ENCODE measurements at places on chromosomes 16 and 17.

- DNase-seq = no peak
These were observed 67.8 kb downstream of the ANKRD11 start for GRCh38 chr16:89422527-89422904.

GRCh38 chr17:1577583-1578013 is 15.0 kb upstream of the PITPNA start:
- no peak for DNase-seq

DNA sequence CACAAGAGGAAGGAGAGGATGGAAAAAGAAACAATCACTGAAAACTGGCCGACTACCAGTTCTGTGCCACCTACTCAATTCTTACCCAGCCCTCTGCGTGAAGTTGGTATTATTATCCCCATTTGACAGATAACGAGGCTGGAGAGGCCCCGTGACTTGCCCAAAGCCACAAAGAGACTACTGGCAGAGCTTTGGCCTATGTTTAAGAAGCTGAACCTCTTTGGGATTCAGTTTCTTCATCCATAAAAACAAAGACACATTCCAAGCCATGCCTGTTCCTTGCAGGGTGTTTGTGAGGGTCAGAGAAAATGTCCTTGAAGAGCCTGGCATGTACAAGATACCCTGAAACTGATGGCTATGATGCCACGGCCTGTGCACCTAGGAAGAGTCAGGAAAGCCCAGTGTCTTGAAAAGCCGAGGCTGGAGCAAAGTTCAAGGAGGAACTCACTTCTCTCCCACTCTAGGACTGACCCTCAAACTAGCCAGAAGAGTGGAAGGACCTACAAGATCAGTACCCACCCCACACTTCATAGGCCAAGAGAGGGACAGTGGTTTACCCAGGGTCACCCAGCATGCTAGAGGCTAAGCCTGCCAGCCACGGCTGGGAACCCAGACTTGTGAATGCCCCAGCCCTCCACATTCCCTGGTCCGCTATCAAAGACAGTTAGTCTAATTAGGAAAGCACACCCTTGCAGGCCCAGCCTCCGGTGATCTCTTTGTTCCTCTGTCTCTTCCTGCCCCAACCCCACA is 1.6 kb upstream of the ACSF2 start:
- no peak for DNase-seq

GRCh38 chr16:6897876-6898485 is 434.7 kb upstream of the RBFOX1 start:
- no peak for DNase-seq

DNA sequence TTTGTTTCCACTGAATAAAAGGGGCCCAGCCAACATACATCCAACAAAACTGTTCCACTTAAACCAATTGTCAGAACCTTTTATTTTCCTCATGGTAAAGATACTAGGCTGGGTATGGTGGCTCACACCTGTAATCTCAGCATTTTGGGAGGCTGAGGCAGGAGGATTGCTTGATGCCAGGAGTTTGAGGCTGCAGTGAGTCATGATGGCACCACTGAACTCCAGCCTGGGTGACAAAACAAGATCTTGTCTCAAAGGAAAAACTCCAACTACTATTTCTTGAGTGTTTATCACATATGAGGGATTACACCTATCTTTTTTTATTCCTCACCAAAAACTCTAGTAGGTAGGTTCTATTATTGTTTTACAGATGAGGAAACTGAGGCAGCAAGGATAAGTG is 4.7 kb upstream of the PSMC5 start:
- DNase-seq = no peak

- no peak for DNase-seq
These were observed 2.8 kb downstream of the KRT10 start for GRCh38 chr17:40819528-40820125.

DNA sequence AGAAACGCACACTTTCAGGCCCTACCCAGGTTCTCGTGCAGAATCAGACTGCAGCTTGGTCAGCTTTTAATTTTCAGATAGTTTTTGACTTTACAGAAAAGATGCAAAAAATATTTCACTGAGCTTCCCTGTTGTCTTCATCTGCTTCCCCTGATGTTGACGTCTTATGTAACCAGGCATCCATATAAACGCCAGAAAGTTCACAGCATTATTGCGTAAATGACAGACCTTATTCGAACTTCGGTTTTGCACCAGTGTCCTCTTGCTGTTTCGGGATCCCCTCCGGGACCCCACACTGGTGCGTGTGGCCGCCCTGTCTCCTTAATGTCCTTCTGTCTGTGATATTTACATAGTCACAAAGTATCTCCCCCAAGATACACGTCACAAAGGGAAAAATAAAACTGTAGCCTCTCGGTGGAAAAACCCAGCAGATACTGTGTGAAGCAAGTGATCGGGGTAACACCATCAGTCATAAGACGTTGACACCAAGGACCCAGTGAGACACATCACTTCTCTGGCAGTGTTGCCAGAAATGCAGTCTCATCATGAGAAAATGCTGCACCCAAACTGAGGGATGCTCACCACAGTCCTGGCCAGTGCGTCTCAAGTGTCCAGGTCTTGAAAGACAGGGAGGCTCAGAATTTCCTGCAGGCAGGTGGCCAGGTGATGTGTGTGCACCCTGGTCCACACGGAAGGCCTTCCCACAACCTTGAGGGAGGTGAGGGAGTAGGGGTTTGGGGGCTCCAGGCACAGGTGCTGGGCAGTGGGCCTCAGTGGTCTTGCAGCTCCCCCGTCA is 4.3 kb downstream of the BANP start:
- no peak for DNase-seq

- no peak for DNase-seq
These were observed 68.0 kb upstream of the GAS7 start for GRCh38 chr17:10266296-10266876.

- DNase-seq = no peak
These were observed 8.7 kb downstream of the GRN start for GRCh38 chr17:44353672-44354331.
